Progenitor cell of endocrine pancreas (in vitro differentiated cells): ENCODE measurements at places on chromosomes 2 and 18. TPM values are rescaled to one million over a fixed set of nuclear protein-coding genes. Genes with fewer than 3 reads are reported as not detected.

LBX2 gene
- 7.3 and 9.3 TPM in 2 replicates for total RNA-seq

SERPINB10 gene
- not detected in 2 replicates for total RNA-seq

LRP1B gene
- 0.57 and 1.4 TPM in 2 replicates for total RNA-seq

LCT gene
- total RNA-seq, result 0.19 TPM in 1 of 2 replicates, not detected in the other

LRRC30 gene
- not detected in 2 replicates for total RNA-seq

CPS1 gene
- 3.3 and 4.9 TPM in 2 replicates for total RNA-seq

RFTN2 gene
- 5.4 and 5.7 TPM in 2 replicates for total RNA-seq

KATNAL2 gene
- total RNA-seq, result 6.1 and 8.0 TPM in 2 replicates

FAHD2A gene
- 28.8 and 31.1 TPM in 2 replicates for total RNA-seq

CTNNA2 gene
- 8.5 and 10.2 TPM in 2 replicates for total RNA-seq

PPP1CB gene
- 192 and 193 TPM in 2 replicates for total RNA-seq

DNA sequence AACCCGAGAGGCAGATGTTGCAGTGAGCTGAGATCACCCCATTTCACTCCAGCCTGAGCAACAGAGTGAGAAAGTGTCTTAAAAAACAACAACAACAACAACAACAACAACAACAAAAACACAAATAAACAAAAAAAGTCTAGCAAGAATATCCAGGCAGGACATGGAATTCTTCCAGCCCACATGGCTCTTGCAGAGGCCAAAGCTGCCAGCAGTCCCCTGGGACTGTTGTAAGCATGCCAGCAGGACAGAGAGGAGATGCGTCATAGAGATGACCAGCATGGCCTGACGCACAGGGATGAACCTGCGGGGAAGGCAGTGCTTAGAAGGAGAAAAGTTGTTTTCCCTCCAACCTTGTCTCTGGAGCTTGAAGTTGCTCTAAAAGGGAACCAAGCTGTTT lies 182.3 kb upstream of the PGAP1 start:
- no peak for DNase-seq

GRCh38 chr18:40878371-40878770 lies 1076.7 kb upstream of the PIK3C3 start:
- DNase-seq, result no peak

DNA sequence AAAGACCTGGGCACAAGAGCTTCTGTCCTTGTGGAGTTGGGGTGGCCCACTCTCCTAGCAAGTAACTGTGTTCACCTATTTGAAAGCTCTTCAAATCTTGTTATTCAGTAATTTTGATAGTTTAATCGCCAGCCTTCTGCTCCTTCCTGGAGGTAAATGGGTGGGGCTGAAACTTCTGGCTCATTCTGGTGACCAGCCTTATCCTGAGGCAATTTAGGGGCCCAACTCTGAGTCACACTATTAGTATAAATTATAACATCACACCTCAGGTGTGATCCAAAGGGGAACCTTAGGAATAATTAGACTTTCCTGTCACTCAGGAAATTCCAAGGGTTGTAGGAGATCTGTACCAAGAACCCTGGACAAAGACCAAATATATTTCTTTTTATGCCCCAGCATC lies 255.8 kb upstream of the RGPD4 start:
- DNase-seq, result no peak

DNA sequence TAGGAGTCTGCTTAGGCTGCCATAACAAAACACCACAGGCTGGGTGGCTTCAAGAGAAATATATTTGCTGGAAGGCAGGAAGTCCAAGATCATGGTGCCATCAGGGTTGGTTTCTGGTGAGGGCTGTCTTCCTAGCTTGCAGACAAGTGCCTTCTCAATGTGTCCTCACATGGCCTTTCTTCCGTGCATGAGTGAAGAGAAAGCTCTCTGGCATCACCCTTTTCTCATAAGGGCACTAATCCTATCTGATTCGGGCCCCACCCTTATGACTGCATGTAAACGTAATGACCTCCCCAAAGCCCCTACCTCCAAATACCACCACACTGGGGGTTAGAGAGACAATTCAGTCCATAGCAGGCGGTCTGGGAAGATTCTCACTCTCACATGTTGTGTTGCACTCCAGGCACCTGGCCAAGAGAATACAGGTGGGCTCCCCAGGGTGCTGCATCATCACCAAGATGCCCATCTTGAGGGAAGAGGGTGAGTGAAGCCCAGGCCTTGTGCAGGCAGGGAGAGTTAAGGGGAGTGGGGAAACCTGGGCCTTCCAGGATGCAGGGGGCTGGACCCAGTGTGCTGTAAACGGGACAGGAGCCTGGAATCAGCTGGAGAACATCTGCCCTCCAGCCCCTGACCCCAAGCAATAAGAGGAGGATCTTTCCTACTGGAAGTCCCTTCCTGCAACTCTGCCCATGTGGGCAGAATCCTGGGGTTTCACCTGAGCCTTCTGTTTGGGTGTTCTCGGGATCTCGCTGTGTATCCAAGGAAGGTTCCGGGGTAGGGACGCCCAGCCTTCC lies 10.2 kb downstream of the CATIP start:
- no peak for DNase-seq

- DNase-seq, result no peak
Measured at GRCh38 chr2:98778741-98779483, 48.0 kb upstream of the MGAT4A start.

DNA sequence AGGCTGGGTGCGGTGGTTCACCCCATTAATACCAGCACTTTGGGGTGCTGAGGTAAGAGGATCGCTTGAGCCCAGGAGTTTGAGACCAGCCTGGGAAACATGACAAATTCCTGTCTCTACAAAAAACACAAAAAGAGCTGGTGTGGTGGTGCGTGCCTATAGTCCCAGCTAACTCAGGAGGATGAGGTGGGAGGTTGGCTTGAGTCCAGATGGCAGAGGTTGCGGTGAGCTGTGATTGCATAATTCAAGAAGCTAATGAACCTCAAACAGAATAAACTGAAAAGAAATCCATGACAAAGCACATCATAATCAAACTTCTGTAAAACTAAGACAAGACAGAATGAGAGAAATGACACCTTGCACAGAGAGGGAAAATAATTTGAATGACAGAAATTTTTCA lies 54.8 kb downstream of the SEMA4F start:
- no peak for DNase-seq

DNA sequence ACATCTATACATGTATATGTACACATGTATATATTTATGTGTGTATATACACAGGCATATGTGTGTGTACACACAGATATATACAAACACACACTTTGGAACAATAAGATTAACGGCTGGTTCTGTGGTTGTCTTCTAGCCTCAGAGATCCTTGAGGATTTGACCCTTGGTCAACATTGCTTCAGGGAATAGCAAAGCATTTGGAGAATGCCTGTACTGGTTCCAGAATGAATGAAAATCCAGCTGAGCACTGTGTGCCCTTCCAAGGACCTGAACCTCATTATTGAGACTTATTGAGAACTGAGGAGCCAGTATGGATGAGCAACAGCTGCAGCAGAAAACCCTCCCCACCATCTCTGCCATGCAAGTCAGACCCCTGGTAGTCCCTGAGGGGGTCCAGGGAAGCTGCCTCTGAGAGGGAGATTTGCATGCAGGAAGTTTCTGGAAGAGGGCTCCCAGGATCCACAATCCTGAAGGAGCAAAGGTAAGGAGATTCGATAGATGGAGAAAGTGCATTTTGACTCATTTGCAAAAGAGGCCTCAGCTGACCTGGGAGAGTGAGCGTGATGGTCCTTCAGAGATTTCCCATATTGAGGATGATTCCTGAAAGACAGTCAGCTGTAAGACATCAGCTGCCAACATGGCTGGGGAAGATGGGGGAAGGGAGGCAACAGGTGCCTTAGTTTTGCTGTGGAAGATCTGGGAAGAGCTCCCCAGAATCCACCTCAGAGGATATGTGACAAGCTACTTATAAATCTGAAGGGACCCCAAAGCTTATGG lies 166.6 kb upstream of the NCKAP5 start:
- no peak for DNase-seq

DNA sequence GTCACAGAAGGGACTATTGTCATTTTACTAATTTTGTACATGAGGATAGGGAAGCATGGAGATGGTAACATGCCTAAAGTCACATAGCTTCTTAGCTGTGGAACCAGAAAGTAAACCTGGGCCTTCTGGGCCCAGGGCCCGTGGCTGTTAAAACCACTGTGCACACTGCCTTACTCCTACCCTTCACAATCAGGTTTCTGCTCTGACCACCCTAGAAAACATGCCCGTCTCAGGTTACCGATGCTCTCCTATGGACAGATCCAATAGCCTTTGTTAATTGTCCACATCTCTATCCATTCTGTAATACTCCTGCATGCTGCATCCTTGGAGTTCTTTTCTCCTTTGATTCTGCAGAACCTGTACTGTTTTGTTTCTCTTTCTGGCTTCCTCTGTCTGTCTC lies 79.0 kb upstream of the TACR1 start:
- no peak for DNase-seq

DNA sequence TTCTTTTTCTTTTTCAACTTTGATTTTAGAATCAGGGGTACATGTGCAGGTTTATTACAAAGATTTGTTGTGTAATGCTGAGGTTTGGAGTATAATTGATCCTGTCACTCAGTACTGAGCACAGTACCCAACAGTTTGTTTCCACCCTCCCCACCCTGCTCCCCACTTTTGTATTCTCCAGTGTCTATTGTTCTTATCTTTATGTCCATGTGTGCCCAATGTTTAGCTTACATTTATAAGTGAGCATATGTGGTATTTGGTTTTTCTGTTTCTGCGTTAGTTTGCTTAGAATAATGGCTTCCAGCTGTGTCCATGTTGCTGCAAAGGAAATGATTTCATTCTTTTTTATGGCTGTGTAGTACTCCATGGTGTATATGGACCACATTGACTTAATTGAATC lies 43.1 kb downstream of the RDH14 start:
- DNase-seq, result no peak

DNA sequence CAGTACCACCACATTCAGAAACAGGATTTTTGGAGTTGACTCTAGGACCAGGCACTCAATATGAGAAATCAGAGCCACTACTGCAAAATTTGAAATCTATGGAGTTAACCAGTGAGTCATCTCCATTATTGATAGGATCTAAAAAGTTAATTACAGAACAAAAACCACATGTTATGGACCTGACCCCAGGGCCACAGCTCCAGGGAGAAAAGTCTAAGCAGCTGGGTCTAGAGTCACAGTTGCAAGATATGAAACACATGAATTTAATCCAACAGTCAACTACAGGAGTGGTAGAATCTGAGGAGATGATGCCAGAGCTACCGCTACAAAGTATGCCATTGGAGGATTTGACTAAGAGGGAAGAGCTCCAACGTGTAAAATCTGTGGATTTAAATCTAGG lies 13.4 kb upstream of the ZNF512 start:
- DNase-seq, result no peak

- no peak for DNase-seq
Measured at GRCh38 chr2:152825834-152826233, 107.4 kb downstream of the ARL6IP6 start.

- no peak for DNase-seq
Measured at GRCh38 chr18:74373428-74373827, 57.8 kb downstream of the C18orf63 start.

GRCh38 chr2:68769586-68770270 lies 35.1 kb downstream of the ARHGAP25 start:
- no peak for DNase-seq

DNA sequence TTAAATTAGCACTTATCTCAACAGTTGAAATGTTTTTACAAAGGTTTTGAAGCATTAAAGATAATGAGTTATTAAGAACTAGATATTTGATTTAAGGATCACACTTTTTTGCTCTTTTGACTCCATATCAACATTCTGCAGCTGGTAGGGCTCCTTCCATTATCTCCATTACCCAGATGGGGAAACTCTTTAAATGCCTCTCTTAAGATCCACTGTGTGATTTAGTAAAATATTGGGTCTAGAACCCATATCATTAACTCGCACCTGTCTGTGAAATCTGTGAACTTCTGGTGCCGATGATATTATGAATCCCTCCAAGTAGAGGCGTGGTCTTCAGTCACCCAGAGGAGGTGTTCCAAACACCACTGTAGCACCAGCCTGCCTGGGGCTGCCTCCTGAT lies 466.2 kb downstream of the TSN start:
- DNase-seq, result no peak

- DNase-seq, result no peak
Measured at GRCh38 chr2:177748360-177748759, 324.2 kb downstream of the PDE11A start.

DNA sequence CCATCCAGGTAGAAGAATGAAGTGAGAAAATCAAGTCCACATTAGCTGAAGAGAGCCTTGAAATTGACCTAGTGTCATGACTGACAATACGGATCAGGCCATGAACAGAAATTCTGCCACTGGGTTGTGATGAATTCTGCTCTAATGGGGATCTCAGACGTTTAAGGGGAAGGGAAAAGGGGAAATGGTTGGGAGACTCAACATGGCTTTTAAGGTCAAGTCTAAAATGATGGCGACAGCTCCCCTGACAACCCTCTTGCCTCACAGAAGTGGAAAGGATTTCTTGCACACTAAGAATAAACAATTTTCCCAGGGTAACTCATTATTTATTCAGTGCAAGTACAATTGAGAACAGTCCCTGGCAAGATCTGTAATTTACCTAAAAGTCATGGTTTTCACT lies 302.5 kb upstream of the ACVR2A start:
- DNase-seq, result no peak

- no peak for DNase-seq
Measured at GRCh38 chr2:85053802-85054201, 79.4 kb upstream of the TCF7L1 start.

DNA sequence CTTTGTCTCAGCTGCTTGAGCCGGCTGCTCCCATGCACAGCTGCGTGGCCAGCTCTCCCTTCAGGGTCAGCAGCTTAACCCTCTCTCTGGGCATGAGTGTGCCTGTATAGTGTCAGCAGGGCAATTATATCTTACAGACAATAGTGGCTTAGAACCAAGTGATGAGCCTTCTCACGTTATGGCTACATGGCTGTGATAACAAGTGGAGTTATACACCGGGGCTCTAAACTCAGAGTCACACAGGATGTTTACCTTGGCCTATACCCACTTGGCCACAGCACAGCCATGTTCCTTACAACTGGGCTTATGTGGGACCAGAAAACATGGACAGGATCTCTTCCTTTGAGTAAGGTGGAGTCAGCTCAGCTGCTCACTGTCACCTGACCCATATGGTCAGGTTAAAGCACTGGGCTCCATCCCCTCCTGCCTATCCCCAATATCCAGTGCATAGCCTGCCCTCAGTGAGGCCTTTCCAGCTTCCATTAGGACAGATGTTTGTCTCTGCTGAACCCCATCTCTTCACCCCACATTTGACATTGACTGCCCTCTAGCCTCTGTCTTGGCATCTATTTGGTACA lies 294.2 kb upstream of the NCKAP5 start:
- no peak for DNase-seq

GRCh38 chr2:21268878-21269224 lies 145.1 kb downstream of the TDRD15 start:
- DNase-seq, result no peak

DNA sequence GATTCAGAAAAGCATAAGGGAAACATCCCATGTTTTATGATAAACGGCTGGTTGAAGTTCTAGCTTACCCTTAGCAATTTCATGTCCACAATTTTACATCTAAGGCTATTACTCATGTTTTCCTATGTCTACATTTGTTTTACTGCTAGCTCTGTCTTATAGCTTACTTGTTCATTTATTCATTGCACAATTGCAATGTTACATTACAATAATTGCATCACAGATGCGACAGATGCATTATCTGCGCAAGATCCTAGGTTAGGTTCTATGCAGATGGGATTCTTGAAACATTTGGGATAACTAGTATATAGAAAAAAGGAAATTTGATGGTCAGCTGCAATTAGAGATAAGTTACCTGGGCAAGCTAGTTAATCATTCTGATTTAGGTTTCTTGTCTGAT lies 108.4 kb downstream of the ARHGAP28 start:
- DNase-seq, result no peak

- no peak for DNase-seq
Measured at GRCh38 chr18:61471541-61471940, 138.3 kb downstream of the CDH20 start.
